Stimulated activated CD4-positive, alpha-beta T cell treated with anti-CD3 and anti-CD28 coated beads, Interleukin-12 subunit alpha, Interleukin-12 subunit beta, amount 100 ng/mL, for 4 hours (primary cell): ENCODE measurements at places on chromosomes 7 and 10.

- no peak for DNase-seq
Observed at GRCh38 chr10:122249991-122250750, 20.9 kb upstream of the BTBD16 start.

DNA sequence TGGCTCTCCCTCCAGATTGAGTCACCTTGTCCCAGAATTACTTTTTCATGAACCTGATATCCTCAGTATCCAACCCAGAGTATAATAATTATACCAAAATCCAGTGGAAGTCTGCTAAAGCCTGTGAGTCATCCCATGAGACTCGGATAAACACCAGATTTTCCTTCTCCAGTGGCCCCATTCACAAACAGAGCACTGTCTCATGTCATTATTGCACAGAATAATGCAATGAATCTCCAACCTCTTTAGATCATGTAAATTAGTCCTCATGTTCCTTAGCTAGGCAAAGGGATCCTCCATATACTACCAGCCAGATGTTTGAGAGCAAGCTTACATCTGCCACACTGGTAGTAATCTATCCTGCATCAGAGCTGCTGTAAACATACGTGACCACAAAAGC, 89.0 kb downstream of the AMPH start:
- DNase-seq, result no peak

- no peak for DNase-seq
Observed at GRCh38 chr7:148383651-148384050, 206.9 kb upstream of the C7orf33 start.

DNA sequence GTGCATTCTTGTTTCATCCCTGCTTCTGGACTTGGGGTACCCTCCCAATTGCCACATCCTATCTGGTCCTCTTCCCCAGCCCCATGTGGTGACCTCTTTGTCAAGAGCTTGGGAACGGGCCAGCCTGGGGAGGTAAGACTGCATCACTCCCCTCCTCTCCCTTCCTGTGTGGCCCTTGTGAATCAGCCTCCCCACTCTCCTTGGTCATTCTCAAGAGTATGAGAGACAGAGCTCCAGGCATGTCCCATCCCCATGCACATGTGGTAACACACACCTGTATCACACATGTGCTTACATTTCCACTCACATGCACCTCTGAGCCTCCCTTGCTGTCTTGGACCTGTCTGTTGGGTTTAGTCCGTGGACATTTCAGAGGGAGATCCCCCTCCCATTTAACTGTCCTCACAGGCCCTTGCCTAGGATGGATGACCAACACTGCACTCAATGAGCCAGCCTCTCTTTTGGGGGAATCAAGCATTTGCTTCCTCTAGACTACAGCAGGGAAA, 2.6 kb downstream of the MRPL43 start:
- DNase-seq, result no peak

GRCh38 chr7:28269700-28270361, 89.2 kb upstream of the JAZF1 start:
- DNase-seq, result no peak

- no peak for DNase-seq
Observed at GRCh38 chr10:113384181-113384580, 168.7 kb upstream of the HABP2 start.

DNA sequence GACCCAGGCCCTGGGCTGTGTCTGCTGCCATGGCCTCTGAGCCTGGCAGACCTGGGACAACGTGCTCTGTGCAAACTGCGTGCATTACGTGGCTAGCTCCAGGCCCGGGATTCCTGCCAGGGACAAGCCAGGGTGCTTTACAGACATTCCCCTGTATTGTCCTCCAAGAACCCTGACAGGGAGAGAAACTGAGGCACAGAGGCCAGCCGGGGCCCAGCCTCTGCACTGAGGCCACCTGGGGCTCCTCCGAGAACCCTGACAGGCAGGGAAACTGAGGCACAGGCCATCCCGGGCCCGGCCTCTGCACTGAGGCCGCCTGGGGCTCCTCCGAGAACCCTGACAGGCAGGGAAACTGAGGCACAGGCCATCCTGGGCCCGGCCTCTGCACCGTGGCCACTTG, 64.9 kb downstream of the CFAP46 start:
- no peak for DNase-seq

DNA sequence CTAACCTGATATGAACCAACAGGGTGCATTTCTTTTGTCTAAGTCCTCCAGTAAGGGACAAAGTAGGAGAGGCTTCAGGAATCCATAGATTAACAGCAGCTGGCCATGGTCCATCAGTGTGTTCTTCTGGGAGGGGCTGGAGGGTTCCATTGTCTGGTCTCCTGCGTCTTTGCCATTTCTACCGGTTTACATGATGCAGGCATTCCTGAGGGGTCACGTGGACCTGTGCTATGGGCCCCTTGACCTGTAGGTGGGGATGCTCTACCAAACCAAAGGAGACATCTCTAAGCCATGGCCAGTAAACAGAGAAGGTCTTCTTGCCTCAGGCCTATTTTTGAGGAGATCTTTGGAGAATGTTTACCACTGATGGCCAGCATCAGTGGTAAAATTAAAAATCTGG, 28.7 kb upstream of the HABP2 start:
- DNase-seq, result no peak

DNA sequence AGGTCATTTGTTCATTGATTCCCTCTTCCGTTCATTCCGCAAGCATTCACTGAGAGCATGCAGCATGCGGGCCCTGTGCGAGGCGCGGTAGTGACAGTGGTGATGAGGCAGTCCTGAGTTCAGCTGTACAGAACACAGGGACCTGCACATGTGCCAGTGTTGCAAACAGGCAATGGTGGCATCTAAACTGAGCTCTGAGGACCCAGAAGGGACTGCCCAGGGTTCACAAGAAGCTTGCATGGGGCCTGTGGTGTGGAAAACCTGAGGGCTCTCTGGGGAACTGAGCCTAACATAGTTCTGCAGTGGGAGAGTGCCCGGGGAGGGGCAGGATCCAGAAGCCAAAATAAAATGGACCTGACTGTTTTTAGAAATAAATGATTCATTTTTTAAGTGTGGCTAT, 13.2 kb downstream of the ZNF488 start:
- no peak for DNase-seq

DNA sequence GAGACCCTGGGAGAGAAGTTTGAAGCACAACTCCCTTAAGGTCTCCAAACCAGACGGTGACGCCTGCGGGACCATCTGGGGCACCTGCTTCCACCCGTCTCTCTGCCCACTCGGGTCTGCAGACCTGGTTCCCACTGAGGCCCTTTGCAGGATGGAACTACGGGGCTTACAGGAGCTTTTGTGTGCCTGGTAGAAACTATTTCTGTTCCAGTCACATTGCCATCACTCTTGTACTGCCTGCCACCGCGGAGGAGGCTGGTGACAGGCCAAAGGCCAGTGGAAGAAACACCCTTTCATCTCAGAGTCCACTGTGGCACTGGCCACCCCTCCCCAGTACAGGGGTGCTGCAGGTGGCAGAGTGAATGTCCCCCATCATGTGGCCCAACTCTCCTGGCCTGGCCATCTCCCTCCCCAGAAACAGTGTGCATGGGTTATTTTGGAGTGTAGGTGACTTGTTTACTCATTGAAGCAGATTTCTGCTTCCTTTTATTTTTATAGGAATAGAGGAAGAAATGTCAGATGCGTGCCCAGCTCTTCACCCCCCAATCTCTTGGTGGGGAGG, 10.8 kb downstream of the SERPINE1 start:
- DNase-seq, result no peak

GRCh38 chr10:26831936-26832335, 28.8 kb downstream of the ABI1 start:
- no peak for DNase-seq

DNA sequence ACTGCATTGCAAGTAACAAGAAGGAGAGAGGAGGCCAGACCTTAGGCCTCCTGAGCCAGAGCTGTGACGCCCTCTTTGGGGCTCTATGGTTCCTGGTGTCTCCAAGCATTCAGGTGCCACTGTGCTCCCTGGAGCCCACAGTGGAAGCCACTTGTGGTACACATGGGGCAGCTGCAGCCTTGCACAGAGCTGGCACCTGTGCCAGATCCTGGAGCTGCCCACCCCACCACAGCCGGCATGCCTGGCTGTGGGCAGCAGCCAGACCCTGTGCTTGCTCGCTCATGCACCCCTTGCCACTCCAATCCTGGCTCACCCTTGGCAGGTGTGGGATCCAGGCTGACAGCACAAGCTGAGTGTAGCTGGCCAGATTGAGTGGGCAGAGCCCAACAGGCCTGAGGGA, 173.8 kb upstream of the SMIM30 start:
- no peak for DNase-seq

DNA sequence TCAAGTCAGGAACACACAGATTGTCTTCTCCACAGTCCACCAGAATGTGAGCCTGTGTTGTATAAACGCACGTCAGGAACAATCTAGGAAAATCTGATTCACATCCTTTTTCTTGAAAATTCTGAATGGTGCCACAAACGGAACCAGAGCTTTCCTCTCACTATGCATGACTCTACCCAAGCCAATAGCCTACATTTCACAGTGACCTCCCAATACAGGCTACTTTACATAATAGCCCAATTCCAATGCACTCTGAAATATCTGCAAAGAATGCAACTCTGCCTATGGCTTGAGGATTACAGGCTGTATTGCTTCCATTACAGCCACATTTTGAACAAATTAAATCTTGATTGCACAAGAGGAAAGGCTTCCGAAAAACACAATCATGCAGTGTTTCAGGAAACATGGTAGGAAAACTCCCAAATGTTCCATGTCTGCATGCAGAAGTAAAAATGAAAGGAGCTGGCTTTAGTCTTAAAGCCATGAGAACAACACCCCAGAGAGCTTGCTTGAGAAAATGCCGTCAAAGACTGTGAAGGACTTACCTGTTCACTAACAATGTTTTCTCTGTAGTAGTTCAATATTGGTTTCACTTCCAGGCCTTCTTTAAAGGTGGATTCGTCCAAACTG, 113.9 kb downstream of the ITGA8 start:
- no peak for DNase-seq

DNA sequence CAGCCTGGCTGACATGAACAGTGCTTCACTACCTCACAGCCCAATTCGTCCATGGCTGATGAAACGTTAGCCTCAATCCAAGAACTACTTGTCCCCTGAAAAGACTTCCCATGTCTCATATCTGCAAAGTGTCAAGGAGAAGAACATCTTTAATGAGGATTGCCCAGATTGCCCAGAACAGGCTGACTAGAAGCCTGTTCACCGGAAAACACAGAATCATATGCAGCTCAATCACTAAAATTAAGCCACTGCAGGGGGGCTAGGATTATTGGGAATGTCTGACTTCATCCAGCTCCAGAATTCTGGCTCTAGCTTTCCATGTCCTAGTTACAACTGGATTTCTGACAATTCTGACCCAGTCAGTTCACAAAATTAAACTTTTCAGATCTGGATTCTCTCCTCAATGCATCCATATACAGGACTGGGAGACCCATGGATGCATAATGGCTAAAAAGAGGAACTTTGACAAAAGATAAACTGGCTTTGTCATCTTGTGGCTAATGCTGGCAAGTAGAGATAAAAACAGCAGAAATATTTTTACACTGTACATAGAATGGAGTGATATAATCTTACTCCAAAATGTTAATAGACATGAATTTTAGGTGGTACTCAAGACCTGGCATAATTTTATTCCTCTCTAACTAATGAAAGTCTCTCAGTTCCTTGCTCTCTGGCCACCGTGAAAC, 467.0 kb upstream of the POT1 start:
- DNase-seq, result no peak

- no peak for DNase-seq
Observed at GRCh38 chr7:127230192-127230925, 22.4 kb downstream of the GRM8 start.

- no peak for DNase-seq
Observed at GRCh38 chr7:104272767-104273384, 55.5 kb upstream of the LHFPL3 start.

- DNase-seq, result no peak
Observed at GRCh38 chr10:118036281-118036875, 10.4 kb downstream of the RAB11FIP2 start.

- no peak for DNase-seq
Observed at GRCh38 chr10:8129438-8129837, 75.0 kb downstream of the GATA3 start.

- no peak for DNase-seq
Observed at GRCh38 chr10:48670978-48671913, 13.4 kb upstream of the WDFY4 start.

DNA sequence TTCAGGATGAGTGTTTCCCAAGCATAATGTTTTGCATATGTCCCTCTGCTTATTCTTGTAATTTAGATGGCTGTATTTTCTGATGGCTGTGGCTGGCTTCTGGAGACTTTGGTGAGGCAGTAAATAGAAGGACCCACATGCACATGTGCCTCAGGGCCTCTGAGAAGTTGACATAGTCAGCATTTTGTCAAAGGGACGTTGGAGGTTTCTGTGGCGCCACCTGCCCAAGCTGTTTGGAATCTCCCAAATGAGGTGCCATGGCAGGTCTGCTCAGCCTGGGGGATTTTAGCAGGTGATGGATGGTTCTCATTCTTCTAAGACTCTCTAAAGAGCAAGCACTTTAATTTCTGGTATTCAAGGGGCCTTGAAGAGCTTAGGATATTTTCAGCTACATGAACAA, 29.8 kb downstream of the C10orf120 start:
- DNase-seq, result no peak

GRCh38 chr7:41886262-41886900, 183.5 kb upstream of the INHBA start:
- DNase-seq, result no peak

DNA sequence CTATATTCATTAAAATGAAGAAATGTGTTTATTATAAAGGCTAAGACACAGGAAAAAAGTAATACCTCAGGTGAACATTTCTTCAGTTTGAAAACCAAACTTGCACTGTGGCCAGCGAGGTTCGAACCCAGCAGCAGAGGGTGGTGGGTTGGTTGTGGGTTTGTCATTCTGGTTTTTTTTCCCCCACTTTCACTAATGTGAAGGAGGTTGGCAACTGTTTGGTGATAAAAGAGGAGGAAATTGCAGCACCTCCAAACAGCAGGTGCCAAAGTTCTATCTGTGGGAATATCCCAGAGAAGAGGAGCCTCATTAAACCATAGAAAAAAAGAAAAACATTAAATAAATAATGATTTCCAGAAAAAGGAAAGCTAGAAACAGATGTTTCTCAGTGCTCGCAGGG, 36.6 kb upstream of the YAE1 start:
- DNase-seq, result no peak
